ENCODE measurements at places on chromosomes 12 and 14. TPM values are rescaled to one million over a fixed set of nuclear protein-coding genes. Genes with fewer than 3 reads are reported as not detected.

GRCh38 chr12:74563927-74564326, 26.3 kb downstream of the ATXN7L3B start:
- no peak for DNase-seq
- H3K36me3 ChIP-seq = no peaks in the 10 kb centered on the region
- no peak overlapping the region for H3K27ac ChIP-seq
- H3K4me3 ChIP-seq = no peak overlapping the region

The HOXC13 gene
- total RNA-seq = not detected

The KLHDC1 gene
- 4.0 TPM for total RNA-seq

DNA sequence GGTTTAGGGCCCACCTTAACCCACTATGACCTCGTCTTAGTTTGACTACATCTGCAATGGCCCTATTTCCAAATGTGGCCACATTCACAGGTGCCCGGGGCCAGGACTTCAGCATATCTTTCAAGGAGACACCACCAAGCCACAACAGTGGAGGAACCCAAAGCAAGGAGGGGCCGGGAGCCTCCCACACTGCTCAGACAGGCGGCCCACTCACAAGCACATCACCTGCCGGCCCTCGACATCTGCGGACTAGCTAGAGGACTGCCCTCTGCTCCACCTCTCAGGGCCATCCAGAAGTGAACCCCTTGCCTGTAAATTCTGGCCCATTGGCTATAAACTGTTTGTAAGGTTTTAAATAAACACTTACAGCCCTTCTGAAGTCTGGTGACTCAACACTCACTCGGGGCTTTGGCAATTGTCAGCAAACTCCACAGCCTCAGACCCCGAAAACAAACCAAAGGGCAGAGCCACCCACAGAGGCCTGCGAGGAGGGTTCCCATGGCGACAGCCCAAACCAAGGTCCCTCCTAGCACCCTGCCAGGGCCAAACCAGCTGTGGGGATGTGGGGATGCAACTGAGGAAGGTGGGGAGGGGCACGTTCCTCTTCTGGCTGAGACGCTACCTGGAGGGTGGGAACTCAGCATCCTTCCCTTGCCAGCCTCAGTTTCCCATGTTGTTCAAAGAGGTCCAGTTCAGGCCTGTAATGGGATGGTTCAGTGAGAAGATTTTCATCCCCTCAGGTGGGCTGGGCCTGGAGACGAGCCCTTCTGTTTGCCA, 95.8 kb downstream of the DICER1 start:
- no peak overlapping the region for H3K27ac ChIP-seq
- no peak for DNase-seq
- no peaks in the 10 kb centered on the region for H3K27me3 ChIP-seq
- H3K36me3 ChIP-seq = no peaks in the 10 kb centered on the region
- no peaks in the 10 kb centered on the region for H3K4me1 ChIP-seq

- H3K4me1 ChIP-seq = peaks cover 6% of the 10 kb centered on the region
- H3K27ac ChIP-seq = peak overlapping the region; percentile 62
- no peaks in the 10 kb centered on the region for H3K36me3 ChIP-seq
- DNase-seq = no peak
- no peak overlapping the region for H3K4me3 ChIP-seq
Observed at GRCh38 chr12:121781484-121781997, 11.9 kb downstream of the RHOF start.
